ENCODE measurements at places on chromosomes 1 and 21.

DNA sequence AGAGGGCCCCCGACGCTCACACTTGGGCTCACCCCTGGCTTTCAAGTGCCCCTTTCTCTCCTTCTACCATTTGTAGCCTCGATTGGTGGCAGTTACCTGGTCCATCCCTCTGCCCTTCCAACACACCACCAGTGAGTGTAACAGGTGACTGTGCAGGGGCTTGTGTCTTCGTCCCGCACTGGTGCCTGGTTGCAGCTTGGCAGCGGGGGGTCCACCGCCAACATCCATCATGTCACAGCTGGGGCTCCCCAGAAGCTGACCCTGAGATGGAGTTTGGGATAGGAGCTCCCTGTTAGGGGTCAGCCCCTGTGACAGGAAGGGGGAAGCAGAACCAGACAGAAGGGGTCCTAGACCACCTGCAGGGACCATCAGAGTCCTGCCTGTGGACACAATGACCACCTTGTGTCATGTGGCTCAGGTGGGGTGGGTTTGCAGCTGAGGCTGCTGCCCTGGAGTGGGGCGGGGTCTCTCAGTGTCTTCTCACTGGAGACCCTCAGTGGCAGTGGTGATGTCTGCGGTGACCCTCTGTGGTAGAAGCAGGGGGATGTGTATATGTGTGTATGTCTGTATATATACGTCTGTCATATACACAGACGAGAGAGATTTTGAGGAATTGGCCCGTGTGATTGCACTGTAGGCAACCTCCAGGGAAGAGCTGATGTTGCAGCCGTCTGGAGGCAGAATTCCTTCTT is 3.6 kb upstream of the CALML6 start:
- no peak for DNase-seq

DNA sequence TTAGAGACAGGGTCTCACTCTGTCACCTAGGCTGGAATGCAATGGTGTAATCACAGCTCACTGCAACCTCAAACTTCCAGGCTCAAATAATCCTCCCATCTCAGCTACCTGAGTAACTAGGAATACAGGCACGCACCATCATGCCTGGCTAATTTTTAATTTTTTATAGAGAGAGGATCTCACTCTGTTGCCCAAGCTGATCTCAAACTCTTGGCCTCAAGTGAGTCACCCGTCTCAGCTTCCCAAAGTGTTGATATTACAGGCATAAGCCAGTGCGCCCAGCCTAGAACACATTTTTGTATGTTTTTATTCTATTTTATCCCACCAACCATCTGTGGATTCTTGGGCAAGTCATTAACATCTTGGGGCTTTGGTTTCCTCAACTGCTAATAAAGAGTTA is 100.5 kb downstream of the AK5 start:
- DNase-seq, result no peak

DNA sequence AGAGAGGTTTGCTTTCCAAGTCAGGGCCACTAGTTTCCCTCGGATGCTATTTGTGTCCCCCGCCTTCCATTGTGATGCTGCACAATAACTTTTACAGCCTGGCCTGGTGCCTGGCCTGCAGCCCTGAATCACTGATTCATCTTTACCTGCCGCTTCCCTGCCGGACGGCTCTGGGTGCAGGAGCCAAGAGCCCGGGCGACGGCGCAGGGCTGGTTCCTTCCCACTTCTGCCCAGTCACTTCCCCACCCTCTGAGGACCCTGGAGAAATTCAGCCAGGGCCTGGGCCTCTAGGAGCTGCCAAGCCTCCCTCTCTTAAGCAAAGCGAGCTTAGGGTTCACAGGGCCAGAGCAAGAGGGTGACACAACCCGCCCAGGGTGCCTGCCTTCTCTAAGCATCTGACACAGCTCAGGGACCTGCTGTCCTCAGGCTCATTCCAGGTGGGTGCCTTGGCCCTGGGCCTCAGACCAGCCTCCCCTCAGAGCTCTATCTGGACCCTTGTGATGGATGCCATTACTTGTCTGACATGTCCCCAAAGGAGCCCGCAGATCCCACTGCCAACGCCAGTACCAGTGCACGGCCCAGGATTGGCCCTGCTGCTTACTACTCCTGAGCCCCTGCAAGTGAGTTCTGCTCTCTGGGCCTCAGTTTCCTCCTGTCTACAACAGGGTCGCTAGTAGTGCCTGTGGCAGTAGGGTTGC is 381.0 kb upstream of the VAMP3 start:
- no peak for DNase-seq

DNA sequence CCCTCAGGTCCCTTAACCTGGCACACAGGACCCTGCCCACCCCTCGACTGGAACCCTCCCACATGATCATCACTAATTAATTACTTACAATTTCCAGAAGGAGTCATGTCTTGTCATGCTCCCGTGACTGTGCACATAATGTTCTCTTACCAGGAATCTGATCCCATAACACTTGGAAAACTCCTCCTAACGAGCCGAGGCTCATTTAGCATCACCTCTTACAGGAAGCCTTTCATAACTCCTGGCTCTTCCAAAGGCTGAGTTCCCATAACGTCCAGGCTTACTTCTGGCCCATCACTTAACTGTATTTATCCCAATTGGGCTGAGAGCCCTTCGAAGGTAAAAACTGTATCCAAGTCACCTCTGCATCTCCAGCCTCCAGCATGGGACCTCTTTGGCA is 147.9 kb upstream of the JUN start:
- DNase-seq, result no peak

DNA sequence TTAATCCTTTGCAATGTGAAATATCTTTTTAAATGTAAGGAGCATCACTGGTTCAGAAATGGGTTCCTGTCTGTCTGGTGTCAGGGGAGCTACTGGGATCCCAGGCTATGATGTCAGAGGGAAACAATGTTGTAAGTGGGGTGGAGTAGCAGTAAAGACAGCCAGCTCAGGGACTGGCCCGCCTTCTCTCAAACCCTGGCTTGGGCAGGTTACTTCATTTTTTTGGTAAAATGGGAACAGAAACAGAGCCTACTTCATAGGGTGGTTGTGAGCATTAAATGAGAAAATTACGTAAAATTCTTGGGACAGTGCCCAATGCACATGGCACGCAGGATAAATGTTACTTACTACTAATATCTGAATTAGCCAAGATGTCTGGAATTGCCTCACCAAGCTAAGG is 30.7 kb upstream of the IL20 start:
- DNase-seq, result no peak
